LoVo (cell line): ENCODE measurements at places on chromosomes 5 and 9.

GRCh38 chr9:74681906-74682305, 184.8 kb downstream of the RORB start:
- no peak for DNase-seq

GRCh38 chr5:32866138-32866537, 155.0 kb downstream of the NPR3 start:
- no peak for DNase-seq

DNA sequence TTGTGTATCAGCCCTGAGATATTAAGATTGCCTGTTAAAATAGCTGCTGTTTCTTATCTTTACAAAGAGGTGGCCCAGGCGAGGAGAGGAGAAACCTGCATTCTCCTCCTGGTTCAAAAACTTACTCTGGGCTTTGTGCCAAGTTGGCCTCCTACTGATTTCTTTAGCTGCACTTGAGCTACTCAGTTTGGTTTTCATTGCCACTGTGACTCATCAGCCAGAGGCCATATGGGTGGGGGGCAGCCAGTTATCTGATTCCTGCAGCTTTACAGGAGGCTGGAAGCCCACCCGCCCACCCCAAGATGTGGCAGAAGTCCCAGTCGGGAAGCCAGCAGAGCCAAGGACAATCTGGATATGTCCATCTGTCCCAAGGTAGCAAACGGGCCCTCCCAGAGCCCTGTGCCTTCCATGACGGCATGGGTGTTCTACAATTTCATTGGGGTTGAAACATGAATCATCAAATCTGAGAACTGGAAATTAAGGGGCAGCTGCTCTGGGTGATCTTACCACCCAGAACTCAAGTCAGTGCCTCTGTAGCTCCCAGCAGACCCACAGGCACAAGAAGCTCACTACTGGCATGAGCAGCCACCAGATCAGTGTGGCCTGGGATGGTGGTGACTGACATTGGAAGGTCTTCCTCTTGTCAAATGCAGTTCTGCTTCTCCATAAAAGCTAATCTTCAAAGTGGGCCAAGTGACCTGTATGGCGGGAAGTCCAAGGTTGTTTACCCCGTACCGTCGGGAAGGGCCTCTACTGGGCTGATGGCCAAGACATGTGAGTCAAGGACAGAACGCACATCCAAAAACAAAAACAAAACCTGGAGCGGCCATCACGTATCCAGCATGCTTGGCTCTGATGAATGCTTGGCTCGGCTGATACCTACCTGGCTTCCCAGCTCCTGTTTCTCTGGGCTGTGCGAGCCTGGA, 15.6 kb downstream of the FCN2 start:
- DNase-seq: peak; percentile 32

DNA sequence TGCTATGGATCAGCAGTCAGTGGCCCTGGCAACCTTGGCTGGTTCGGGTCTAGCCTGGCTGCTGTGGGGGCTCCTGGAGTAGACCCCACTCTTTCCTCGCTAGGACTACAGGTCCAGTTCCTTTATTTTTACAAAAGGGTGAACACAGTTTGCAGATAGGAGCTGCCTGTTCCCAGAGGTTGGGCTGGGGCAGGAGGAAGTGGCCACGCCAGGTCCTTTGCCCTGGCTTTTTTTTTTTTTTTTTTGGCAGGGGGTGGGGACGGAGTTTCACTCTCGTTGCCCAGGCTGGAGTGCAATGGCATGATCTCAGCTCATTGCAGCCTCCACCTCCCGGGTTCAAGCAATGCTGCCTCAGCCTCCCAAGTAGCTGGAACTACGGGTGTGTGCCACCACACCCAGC, 7.9 kb downstream of the SLC2A6 start:
- DNase-seq: no peak

DNA sequence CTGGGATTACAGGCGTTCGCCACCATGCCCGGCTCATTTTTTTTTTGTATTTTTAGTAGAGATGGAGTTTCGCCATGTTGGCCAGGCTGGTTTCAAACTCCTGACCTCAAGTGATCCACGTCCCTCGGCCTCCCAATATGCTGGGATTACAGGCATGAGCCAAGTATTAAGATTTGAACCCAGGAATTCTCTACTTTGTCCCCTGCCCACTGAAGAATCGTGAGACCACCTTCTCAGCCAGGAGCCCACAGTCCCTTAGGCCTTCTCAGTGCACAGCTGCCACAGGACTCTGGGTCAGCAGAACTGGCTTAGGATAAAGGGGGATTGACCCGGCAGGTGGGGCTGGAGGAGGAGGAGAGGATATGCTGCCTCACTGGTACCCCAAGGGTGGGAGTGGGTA, 13.4 kb downstream of the OLFML2A start:
- no peak for DNase-seq

GRCh38 chr9:99112750-99113413, 8.0 kb downstream of the TGFBR1 start:
- DNase-seq: no peak

DNA sequence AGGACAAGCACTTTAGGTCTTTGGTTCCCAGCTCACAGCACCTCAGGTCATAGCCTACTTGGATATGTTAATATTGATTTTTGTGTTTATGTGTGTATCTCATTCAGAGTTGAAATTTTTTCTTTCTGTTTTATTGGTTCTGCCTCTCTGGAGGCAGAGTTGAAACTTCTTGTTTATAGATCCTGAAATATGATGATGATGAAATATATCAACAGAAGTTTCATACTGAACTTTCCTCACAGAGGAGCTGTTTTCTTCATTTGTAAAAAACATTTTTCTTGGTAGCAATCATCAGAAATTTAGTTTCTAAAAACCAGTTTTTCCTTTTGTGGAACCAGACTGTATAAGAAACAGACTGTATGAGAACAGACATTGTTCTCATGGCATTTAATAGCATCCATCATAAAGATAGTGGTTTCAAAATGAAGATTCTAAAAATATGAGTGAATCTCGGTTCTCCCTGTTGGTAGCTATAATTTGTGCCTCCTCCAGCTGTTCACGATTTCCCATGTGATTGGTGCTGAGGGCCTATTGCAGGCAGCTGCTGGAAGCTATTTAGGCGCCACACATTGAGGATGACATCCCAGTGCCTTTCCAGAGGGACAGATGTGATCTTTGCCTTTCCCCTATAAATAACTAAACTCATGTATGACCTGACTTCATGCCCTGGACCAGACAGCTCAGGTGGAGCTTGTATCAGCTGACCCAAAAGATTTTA, 39.5 kb upstream of the CFAP157 start:
- DNase-seq: no peak

GRCh38 chr5:59038798-59039295, 456.0 kb downstream of the RAB3C start:
- no peak for DNase-seq

- DNase-seq: no peak
Measured at GRCh38 chr5:104265531-104266140, 703.0 kb upstream of the NUDT12 start.

- no peak for DNase-seq
Measured at GRCh38 chr5:73267766-73268435, 94.9 kb downstream of the TMEM174 start.

GRCh38 chr9:112858005-112858404, 32.7 kb downstream of the SLC46A2 start:
- DNase-seq: no peak

DNA sequence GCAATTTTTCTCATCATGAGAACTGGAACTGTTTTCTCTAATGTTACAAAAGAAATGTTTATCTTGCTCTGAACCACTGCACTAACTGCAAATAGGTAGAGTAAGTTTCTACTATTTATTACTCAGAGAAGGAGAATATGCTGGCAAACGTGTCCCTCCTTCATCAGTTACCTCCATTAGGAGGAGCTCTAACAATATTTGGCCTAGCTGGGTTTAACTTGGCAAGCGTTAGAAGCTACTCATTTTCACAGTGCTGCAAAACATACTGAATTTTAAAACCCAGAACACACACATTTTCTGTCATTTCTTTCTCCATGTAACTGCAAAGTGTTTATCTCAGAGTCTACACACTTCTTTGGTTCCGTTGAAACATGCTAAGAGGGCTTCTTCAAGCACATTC, 101.0 kb upstream of the GABRG2 start:
- no peak for DNase-seq

DNA sequence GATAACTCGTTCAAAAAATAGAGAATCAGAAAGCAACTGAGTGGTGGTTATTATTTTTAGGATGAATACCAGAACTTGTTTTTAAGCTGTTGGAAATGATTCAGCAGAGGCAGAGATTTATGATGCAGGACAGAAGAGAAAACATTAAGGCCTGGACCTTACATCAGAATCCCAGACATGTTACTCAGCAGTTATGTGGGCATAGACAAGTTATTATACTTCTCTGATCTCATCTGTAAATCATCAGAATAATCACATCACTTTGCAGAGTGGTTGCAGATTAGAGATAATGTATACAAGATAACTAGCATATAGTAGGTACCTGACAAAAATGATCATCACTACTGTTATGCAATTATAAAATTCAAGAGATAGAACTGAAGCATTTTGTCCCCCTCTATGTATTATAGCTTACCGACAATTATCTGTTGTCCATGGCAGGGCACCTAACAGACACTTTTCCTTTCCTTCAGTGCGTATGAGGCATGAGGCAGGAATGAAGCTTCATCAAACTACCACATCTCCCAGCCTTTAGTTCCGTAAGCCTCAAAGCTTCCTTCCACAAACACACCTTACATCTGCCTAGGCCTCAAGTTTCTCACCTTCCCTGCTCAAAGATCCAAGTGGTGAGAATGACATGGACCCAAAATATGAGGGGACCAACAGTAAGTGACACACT, 165.9 kb downstream of the DENND1A start:
- DNase-seq: no peak
